ENCODE measurements at places on chromosomes 3 and 15.

GRCh38 chr15:23686466-23687142 lies 501 bp downstream of the NDN start:
- no peak for DNase-seq

DNA sequence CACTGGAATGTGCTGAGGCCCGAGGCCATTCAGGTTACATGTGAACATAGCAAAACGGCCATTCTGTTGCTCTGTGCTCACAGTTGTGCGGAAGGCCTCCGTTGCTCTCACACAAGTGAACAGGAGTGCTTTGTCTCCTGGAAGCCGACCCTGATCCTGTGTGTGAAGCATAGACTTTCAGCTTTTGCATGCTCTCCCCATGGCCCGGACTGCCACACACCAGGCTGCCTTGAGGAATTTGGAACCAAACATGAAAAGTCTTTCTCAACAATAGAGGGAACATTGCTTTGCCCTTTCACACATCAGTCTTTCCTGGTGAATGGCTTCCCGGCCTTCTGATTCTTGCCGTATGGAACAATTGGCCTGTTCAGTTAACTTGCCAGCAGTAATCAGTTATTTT lies 154.8 kb upstream of the LRIG1 start:
- DNase-seq: no peak

DNA sequence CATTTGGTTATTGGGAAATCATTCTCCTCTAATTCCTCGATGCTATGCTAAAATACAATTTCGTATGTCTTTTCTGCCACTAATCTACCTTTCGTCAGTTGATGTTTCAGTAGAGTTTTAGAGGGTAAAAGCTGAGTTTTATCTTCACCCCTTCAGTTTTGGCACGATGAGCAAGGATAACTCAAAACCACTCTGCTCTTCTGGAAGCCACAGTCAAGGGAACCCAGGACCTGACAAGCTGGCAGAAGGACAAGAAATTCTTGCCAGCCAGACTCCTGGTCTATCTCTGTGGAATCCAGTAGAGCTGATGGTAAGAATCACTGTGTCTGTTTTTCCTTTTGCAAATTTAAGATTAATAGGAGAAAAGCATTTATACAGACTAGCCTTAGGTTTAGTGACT lies 414.4 kb upstream of the LRRC3B start:
- DNase-seq: no peak

DNA sequence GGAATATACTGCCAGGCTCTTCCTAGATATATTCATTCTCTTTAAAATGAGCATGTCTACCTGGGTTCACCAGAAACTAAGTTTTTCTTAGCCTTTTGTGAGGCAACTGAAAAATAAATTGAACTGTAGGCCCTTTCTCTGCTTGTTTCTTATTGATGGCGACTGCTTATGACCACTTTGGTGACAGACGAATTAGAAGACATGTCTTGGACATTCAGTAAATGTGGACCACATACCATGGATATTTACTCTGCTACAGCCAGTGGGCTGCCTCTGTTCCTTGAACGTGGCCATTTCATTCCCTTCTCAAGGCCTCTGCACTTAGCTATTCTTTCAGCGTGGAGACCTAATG lies 603 bp upstream of the SELENOK start:
- DNase-seq: no peak

DNA sequence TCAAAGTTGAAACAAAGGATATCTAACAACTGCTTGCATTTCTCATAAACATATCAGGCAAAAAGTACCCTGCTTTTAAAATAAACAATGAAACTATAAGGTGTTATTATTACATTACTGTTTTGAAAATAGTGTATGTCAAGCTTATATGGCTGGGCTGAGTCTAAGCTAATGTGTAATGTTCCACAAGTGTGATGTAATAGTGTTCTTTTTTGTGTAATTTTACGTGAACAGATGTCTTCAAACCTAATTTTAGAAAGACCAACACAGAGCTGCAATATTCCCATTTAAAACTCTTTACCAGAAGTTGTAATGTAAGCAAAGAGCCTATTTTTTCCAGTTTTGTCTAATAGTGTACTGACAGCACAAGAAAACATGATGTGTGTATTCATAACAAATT lies 34.0 kb downstream of the MINDY2 start:
- no peak for DNase-seq

GRCh38 chr3:28077572-28077971 lies 163.8 kb upstream of the CMC1 start:
- DNase-seq: no peak

- no peak for DNase-seq
These were observed 39.2 kb upstream of the STRIT1 start for GRCh38 chr3:155332716-155333115.

- no peak for DNase-seq
These were observed 49.8 kb downstream of the IQSEC1 start for GRCh38 chr3:13023235-13023970.

- DNase-seq: no peak
These were observed 244.9 kb downstream of the FGF12 start for GRCh38 chr3:192482391-192482790.

GRCh38 chr3:122773944-122774509 lies 19.6 kb downstream of the HSPBAP1 start:
- DNase-seq: no peak

DNA sequence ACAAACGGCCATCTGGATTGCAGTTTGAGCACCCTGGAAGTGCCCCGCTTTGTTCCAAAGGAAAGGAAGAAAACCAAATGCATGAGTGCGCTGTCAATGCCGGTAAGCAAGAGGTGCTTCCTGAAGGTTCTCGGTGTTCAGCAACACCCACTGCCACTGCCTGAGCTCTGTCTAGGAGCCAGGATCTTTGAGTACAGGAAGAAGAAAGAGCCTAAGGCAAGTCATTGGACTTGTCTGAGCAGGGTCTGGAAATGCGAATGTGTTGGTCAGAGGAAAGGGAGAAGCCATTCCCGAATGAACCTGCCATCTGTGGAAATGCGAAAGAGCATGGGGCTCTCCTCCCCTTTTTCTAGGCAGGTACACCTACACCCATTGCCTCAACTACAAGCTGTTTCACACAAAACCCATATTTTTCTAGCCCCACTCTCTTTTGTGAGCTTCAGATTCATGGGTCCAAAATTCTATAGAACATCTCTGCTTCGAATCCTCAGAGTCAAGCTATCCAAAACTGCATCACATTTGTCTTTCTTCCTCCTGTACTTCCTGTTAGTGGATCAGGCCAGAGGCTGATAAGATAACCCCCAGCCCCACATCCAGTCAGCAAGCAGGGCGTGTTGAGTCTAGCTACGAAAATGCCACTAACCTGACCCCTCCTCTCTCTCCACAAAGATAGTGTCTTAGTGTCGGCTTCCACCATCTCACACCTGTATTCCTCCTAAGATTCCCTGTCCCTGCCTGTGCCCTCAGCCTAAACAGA lies 55.6 kb upstream of the C15orf61 start:
- DNase-seq: no peak

- DNase-seq: no peak
These were observed 51.6 kb upstream of the ARL6 start for GRCh38 chr3:97712919-97713318.

DNA sequence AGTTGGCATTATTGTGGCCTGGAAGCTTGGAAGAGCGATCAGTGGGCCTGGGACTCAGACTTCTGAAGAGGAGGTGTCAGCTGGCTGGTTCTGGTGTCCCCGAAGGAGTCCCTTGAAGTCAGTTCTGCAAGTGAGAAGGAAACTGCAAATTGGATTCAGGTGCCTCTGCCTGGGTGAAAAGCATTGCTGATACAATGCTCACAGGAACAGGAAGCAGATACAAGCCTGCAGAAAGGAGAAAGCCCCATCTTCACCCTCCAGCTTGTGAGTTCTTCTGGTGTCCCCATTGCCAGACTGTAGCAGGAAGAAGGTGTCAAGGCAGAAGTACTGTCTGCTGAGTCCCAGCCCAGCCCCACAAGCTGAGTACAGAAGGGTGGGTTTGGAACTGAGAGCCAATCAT lies 271.3 kb downstream of the PLOD2 start:
- DNase-seq: no peak

DNA sequence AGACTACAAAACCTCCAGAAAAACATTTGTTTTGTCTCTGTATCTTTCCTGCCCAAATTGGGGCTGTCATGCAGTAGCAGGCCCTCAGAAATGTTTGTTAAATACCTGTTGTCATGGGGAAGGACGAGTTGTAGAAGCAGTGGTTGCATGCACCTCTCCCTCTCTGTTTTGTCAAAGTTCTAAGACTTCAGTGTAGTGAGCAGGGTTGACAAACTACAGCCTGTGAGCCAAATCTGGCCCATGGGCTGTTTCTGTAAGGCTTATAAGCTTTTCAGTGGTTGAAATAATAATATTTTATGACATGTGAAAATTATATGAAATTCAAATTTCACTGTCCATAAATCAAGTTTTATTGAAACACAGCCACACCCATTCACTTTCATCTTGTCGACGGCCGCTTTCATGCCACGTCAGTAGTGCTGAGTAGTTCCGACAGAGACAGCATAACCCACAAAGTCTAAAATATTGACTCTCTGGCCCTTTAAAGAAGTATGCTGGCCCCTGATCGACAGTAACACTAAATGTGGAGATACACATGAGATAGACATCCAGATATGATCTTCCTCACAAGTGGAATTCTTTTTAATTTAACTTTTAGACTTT lies 102.9 kb downstream of the PDZRN3 start:
- no peak for DNase-seq

DNA sequence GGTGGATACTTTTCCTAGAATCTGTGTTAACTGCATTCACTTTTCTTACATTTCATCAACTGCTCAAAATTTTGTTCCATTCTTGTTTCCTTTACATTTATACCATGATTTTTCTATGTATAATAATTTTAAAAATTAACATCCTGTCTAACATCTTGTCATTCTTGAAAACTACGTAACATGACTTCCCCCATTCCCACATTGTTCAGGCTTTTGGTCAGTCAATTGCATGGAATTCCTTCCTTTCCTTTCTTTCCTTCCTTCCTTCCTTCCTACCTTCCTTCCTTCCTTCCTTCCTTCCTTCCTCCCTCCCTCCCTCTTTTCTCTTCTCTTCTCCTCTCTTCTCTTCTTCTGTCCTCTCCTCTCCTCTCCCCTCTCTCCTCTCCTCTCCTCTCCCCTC lies 220.7 kb upstream of the TP63 start:
- no peak for DNase-seq

DNA sequence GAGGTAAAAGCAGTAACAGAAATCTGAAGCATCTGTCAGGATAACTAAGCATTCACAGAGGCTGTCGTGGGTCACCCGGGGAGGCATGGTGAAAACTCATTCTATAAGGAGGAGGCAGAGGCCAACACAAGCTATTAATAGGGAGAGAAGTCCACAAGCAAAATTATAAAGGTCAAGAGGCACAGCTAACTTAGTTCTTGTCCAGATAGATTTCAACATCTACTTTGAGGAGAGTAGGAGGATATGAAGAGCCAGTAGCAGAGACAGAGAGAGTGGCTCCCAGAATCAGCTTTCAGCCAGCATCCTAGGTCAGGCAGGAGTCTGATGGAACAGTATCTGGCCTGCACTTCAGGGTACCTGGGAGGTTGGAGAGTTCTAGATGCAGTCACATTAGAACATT lies 95.3 kb downstream of the STAC start:
- DNase-seq: no peak

DNA sequence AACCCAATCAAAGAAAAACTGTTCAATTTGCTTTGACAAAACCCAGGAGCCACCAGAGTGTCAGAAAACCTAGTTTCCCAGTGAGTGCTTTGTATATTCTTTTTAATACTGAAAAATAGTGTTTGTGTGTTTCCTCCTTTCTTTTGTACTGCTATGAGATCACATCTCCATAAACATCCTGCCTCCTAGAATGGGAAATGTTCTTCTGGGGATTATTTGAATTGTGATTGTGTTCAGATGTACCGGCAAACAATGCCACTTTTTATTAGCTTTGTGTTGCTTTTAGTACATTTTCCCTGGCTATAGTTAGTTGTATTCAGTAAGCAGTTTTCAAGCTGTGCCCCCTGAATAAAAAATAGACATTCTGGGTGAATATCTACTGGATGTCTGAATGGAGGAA lies 148.0 kb upstream of the NR2E3 start:
- no peak for DNase-seq

DNA sequence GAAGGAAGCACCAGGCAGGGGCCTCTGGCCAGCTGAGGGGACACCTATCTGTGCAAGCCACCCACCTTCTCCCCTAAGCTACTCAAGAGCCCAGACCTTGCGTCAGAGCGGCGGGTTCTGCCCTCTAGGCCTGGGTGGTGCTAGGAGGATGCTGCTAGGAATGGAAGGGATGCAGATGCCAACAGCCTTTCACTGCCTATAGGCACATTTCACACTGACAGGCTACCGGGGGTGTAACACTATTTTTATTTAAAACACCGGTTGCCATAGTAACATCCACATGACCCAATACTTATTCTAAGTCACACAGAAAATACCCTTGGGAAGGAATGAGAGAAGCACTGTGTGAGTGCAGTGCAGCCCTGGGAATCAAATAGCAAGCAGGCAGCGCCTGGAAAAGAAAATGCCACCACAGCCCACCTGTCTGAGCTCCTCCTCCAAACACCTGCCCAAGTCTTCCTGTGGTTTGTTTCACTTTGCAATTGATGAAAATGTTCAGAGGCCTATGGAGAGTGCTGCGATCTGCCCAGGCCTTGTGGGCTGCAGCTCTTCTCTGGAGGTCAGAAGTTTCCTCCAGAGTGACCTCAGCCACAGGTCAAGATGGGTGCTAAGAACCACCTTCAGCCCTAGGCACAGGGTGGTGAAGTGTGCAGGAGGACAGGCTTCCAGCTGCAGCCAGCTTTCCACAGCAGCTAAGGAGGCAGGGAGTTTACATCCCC lies 113.5 kb upstream of the TOPAZ1 start:
- no peak for DNase-seq

GRCh38 chr3:196867155-196867506 lies 589 bp upstream of the SENP5 start:
- DNase-seq: no peak

GRCh38 chr15:90813796-90814190 lies 54.6 kb upstream of the FURIN start:
- DNase-seq: no peak

DNA sequence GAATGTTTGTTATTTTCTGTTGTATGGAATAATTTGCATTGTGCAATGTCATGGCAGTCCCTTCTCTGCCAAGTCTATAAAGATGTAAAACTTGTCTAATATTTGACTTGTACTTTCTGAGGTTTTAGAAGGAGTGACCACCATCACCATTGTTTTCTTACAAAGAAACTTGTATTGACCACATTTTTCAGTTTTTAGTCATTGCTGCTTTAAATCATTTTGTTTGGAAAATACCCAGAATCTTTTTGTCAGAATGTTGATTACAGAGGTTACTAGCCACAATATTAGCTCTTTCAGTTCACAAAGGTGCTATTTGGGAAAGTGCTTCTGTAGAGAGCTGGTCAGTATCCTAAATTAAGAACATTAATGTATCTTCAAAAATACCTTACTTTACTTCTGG lies 532.4 kb upstream of the GBE1 start:
- DNase-seq: no peak

GRCh38 chr3:108420926-108421325 lies 89.5 kb downstream of the MYH15 start:
- DNase-seq: no peak

GRCh38 chr3:176611703-176612102 lies 585.6 kb downstream of the TBL1XR1 start:
- no peak for DNase-seq

GRCh38 chr15:71254491-71254890 lies 139.2 kb downstream of the THSD4 start:
- DNase-seq: no peak

- DNase-seq: no peak
These were observed 57.1 kb upstream of the FILIP1L start for GRCh38 chr3:100171211-100171914.

- DNase-seq: no peak
These were observed 2.5 kb downstream of the EPHB3 start for GRCh38 chr3:184563941-184564684.

All from NCI-H2029 treated with DMSO at 0.1 percent for 48 hours (cell line).